Fibroblast of skin of right quadriceps (primary cell): ENCODE measurements at places on chromosomes 12 and 14.
A peak's percentile ranks its signal among the peaks of the same experiment; 100 is the strongest.

GRCh38 chr12:103013741-103014300, 56.3 kb downstream of the ASCL1 start:
- DNase-seq = no peak

DNA sequence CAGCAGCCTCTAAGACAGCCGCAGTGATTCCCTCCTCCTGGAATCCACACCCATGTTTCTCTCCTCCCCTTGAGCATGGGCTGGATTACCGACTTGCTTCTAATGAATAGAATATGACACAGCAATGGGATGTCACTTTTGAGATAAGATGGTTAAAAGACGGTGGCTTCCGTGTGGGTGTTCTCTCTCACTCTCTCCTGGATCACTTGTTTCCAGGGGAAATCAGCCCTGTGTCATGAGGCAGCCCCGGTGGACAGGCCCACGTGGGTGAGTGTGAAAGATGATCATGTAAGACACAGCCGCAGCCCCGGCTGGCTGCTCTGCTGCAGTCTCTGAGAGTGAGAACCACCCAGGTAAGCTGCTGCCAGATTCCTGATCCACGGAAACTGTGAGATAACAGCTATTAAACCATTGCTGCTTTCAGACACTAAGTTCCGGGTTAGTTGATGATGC, 10.7 kb downstream of the MOAP1 start:
- no peak for DNase-seq

DNA sequence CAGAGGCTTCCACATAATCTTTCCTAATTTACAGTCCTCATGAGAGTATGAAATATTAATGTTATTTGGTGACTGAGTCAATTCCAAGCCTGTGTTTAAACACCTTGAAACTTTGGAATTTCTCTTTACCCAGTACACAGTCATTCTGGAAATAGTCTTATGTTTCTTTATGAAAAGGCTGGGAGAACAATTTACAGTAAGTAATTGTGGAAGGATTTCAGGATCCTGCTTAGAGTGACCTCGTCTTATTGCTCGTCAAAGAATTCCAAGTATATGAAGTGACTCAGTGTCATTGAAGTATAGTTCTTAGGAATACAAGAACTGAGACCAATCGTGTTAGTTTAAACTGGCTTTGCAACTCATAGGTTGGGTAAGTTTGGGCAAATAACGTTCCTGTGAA, 634.2 kb downstream of the SLC16A7 start:
- DNase-seq = peak; percentile 71

- peak; percentile 21 for DNase-seq
These were observed 11.9 kb downstream of the TGFB3 start for GRCh38 chr14:75969891-75970290.

DNA sequence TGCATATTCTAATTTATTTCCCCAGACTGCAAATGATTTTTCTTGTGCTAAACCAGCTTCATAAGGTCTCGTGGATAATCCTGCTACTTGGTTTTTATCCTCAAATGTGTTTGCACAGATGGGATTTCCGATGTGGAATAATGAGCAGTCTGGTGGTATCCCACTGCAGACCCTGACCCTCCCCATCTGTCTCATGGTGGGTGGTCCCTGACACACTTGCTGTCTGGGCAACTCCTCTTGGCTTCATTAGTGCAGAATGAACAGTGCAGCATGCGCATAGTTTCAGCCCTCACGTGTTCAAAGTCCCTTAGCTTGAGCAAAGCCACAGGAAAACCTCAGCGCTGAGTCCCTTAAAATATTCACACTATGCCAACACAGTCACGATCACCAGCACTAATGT, 996.5 kb downstream of the AACS start:
- no peak for DNase-seq

DNA sequence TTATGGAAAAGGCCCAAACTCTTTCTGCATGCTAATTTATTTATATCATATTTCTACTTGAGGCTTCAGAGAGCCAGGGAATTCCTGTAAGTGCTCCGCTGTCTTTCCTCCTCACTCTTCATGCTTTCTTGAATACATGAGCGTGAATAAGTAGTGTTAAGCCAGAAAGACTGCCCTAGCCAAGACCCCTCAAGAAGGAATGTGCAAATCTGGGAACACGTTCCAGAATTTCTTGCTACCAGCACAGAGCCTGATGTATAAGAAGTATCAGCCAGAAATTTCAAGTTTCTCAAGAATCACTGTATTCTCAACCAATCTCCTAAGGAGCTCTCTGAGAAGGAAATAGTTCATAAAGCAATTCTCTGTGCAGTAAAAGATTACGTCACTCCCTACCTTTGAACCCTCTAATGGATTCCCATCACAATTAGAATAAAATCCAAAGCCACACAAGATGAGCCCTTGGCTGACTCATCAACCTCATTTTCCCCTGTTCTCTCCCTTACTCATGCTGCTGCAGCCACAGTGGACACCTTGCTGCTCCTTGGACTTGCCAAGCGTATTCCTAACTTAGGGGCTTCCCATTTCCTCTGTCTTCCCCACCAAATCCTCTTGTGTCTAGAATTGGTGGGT, 6.9 kb upstream of the TSPAN8 start:
- no peak for DNase-seq

- DNase-seq = no peak
These were observed 46.3 kb upstream of the HECTD1 start for GRCh38 chr14:31253746-31254471.

GRCh38 chr12:124592481-124593160, 25.2 kb upstream of the NCOR2 start:
- DNase-seq = no peak

DNA sequence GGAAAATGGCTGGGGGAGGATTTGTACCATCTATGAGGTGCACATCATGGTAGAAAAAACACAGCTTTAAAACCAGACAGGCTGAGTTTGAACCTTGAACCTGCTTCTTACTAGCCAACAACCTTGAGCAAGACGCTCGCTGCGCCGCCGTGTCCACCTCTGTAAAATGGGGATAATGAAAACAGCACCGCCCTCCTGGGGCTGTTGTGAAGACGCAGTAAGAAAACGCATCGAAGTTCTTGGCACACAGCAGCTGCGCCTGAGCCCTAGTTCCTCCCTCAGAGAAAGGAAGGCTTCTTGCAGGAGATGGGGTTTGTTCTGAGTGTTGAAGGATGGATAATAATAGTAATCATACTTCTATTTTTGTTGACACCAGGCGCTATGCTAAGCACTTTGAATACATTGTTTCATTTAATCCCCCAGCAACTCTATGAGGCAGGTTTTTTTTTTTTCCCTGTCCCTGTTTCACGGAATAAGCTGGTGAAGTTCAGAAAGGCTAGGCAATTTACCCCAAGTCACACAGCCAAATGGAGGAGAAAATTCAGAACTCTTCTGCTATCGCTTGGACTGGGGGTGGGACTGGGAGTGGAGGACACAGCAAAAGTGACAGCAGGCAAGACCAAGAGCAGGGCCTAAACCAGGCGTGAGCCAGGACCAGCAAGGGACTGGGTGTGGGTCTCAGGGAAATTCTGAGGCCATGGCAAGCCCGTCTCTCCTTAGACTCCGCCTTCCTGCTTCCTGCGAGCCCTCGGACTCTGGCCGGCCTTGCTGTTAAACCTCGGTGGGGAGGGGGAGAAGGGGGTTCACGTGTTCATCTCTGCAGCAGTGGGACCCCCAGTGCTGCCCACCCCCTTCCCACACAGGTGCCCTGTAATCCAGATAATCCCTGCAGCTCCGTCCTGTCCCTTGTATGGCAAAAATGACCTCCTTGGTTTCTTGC, 97.5 kb downstream of the LRRC74A start:
- DNase-seq = no peak

DNA sequence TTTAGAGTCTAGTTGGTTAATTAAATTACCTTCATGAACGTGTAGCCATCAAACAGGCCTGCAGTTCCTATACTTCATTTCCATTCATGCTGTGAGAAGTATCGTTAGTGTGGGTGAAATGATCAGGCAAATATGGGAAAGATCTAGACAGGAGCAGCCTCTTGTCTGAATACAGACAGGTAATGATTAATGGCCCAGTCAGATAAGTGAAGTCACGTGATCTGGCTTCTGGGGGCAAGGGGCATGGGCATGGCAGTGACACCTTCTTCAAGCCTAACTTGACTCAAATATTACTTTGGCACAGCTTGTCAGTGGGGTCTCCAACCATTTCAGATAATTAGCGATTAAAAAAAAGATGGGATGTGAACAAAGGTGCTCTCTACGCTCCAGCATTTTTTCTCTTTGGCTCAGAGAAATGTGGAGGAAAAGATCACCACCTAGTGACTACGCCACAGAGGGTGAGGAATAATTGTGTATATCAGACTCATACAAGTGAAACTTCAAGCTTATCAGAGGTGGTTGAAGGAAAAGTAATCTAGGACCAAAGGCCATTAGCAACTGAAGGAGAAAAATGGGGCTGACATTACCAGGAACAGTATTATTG, 17.8 kb downstream of the GUCY2C start:
- no peak for DNase-seq

DNA sequence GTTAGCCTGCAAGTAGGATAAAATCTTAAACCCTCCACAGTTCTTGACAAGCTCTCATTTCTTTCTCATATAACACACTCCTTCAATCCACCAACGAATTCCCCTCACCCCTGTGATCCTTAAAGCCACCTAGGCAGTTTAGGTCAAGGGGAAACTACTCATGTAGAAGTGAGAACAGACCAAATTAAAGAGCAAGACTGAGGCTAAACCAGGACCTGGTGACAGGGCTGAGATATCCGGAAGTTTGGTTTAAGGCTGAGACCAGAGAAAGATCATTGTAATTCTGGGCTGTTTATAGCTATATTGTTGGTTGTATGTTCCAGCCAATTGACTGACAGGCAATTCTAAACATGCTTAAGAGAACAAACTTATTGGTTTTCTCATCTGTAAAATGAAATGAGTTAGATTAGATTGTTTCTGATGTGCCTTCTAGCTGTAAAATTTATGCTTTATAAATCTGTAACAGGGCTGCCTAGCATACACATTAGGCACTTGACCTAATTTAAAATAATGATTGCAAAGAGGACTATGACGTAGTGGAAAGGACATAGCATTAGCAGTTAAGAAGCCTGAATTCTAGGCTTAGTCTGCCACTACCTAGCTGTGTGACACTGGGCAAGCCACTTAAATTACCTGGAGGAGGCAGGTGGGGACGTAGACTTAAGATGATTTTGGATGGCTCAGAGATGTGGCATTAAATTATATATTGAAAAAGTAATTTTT, 53.9 kb upstream of the PTGR2 start:
- DNase-seq = no peak

- DNase-seq = no peak
These were observed 292.3 kb downstream of the TMEM117 start for GRCh38 chr12:44127966-44128710.

DNA sequence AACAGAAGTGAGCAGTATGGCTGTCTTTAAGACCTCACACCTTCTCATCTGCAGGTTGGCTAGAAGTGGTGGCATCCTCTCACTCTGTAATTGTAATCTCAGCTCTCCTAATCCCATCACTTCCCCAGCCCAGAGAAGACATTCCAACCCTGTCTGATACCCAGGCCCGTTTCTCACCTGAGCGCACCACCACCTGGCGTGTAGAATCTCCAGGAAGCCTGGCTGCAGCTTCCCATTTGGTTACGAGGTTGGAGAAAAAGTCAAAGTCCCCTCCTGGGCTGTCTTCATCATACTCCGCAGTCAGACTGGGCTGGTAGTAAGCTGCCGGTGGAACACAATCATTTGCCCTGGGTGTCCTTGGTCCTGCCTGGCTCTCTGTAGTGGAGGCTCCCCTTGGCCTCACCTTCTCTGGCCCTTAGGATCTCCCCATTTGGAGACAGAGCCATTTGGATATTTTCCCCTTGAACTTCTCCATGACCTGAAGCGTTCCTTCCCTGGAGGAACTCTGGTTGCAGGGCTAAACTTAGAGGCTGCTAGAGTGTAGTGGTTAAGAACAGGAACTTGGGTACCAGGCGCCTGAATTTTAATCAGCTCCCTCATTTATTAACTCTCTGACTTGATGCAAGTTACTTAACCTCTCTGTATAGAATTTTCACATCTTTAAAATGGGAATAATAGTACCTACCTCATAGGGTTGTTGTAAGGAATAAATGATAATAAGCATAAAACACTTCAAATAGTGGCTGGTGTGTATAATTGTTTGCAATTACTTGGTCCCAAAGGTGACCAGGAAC, 1.8 kb downstream of the SDR39U1 start:
- DNase-seq = no peak

GRCh38 chr12:73612551-73612950, 925.1 kb upstream of the ATXN7L3B start:
- no peak for DNase-seq

DNA sequence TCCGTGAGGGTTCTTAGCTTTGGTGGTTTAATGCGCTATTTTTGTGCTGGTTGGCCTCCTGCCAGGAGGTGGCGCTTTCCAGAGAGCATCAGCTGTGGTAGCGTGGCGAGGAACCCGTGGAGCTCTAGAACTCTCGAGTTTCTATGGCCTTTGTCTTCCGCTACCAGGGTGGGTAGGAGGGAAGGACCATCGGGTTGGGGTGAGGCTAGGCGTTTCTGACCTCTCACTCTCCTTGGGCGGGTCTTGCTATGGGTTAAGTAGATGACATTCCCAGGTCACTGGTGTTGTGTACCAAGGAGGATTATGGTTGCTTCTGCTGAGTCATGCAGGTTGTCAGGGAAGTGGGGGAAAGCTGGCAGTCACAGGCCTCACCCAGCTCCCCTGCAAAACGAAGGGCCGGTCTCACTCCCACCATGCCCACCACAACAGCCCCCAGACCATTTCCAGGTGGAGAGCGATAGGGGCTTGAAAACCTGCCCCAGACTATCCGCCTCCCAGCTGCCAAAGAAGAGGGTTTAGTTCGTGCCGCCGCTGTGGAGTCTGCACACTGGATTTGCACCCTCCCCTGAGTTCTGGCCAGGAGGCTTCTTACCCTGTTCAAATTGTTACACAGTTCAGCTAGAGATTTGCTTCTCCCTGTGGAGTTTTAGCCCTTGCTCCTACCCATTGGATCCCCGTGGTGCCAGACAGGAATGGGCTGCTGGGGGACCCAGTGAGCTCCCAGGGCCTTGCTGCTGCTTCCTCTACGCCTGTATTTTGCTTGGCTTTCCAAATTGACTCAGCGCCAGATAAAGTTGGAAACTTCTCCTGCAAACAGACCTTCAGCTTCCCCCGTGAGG, 21.9 kb downstream of the RNFT2 start:
- no peak for DNase-seq

DNA sequence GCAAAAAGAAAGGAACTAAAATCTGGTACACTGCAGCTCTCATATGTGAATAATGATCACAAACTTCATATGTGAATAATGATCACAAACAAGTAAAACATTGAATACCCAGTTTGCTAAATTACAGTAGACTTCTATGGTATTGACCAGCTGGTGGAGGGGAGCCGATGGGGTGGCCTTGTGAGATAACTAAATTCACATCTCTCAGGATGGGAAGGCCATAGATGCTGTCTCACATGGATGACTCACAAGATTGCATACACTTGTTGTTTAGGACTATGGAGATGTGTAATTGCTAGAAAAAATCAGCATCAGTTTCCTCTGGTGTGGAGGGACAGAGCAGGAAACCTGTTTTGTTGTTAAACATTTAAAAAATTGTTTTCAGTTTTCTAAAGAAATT, 49.2 kb downstream of the ACACB start:
- no peak for DNase-seq
